ENCODE measurements at places on chromosomes 11 and 22.

DNA sequence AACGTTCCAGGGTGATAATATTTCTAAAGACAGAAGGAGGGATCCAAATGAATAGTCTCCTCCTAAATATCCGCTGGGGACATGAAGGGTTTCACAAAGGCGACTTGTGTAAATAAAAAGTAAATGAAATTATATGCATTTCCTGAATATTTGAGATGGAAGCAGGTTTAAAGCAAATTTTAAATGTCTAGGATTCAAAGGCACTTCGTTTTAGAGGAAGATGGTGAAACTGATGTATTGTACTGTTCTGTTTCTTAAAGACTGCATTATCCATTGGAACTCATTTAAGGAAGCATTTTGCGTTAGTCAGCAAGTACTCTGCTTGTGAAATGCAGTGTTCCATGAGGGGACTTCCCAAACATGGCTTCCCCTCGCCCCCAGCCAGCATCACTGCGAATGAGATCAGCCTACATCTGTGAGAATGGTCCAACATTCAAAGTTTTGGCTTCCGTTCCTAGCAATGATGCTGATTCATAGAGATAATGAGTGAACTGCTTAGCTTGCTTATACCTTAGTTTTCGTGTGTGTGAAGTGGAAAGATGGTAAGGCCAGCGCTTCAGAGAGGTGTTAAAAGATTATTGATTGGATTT, 1.5 kb downstream of the RAB39A start:
- DNase-seq = peak; percentile 53

GRCh38 chr11:72918851-72919250, 104.6 kb downstream of the ATG16L2 start:
- DNase-seq = no peak

- DNase-seq = no peak
Measured at GRCh38 chr11:65555693-65556231, 2.4 kb downstream of the LTBP3 start.

GRCh38 chr22:46069521-46070214, 80.7 kb upstream of the PPARA start:
- peak; percentile 88 for DNase-seq

DNA sequence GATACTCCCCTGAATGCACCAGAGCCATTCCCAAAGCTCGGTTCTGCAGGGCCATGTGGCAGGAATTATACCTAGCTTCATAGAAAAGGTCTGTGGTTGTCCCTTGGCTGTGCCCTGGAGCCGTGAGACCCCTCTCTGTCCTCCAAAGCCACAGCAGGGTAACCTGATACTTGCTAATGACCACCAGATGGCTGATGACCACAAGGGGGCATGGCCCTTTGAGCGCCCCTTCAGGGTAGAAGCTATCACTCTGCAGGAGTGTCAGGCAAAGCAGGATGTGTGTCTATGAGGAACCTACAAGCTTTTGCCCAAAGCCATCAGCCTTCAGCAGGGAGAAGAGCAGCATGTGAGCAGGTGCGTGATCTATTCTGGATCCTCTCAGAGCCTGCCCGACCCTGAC, 95.3 kb downstream of the NTM start:
- no peak for DNase-seq

GRCh38 chr22:20155330-20156041, 4.6 kb upstream of the CCDC188 start:
- DNase-seq = no peak

GRCh38 chr11:77444261-77444660, 29.6 kb downstream of the PAK1 start:
- DNase-seq = no peak

DNA sequence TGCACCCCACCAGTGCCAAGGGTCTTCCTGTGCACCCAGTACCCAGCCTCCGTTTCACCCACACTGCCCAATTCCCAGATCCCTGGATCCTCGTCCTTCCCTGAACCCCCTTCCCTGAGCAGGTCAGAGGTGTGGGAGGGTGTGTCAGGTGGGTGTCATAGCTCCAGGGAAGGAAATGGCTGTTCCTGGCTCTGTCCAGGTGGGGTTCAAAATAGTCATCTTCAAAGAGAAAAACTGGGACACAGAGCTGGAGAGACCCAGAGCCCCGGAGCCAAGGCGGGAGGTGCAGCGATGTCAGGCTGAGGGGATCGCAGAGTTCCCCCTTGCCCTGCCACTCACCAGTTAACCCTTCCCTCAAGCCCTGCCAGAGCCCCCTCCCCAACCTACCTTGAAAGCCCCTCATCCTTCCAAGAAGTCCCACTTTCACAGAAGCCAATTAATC, 698 bp downstream of the C1QTNF4 start:
- no peak for DNase-seq

- no peak for DNase-seq
Measured at GRCh38 chr11:33638608-33639007, 62.0 kb downstream of the C11orf91 start.

DNA sequence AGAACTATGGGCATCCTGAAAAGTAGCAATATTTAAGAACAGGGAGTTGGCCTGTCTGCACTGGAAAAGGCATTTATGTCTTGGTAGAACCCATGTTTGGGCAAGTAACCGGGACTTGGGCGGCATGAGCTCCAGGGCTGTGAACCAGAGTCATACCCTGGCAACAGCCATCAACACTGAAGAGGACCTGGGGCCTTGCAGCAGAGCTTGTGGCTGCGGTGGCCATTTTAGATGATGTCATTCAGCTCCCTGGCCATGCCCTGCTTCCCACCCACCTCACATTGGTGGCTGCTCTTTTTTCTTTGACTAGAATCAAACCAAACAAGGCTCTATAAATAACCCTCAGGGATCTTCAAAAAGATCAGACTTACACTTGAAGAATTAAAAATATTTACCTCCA, 26.6 kb downstream of the EHF start:
- no peak for DNase-seq

DNA sequence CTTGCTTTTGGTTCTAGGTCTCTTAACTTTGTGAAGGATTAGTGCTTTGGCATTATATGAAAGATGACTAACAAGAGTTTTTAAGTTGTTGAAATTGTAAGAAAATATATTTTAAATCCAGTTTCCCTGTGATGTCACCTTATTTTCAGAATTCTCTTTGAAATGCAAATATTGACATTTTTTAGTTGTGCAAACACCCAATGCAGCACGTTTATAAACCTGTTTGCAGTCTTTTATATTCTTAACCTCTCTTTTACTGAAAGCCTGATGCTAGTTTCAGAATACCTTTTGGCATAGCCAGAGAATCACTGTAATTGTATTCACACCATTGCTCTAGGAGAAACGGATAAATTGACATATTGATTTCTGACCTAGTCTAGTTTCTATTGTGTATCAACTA, 42.8 kb upstream of the SLC37A2 start:
- DNase-seq = no peak

DNA sequence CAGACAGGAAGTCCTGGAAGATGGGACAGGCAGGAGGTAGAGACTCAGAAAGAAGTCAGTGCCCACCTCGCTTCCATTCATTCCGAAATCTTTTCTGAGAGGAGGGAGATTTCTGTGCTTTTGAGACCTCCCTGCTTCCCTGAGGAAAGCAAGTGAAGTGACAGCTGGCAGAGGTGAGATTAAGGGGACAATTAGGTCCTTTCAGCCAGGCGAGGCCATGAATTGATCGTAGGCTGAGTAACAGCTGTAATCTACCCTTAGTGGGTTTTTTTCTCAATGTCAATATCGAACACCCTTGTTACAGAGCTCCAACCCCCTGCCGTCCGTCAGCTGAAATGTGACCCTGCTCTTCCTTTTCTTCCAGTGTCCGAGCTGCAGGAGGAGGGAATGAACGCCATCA, 96.0 kb downstream of the PARVA start:
- DNase-seq = no peak

DNA sequence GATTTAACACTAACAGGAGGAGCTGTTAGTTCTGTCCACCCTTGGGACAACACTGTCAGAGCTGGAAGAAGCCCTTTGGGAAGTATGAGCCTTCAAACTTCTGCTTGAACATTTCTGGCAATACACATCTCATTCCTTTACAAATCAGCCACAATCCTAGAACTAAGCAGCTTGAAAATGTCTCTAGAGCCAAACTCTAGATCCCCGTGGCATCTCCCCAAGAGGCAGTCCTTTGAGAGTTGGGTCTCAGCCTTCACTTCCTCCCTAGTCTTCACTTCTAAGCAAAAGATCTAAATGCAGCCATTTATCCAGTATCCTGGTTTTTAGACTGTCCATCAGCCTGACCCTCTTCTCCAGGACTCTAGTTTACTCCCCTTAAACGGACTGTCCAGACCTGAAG, 26.9 kb downstream of the ARFGAP2 start:
- DNase-seq = no peak

- DNase-seq = peak; percentile 21
Measured at GRCh38 chr11:121887569-121887968, 228.4 kb downstream of the BLID start.

- no peak for DNase-seq
Measured at GRCh38 chr11:126162306-126163030, 49.0 kb downstream of the RPUSD4 start.

GRCh38 chr11:70399681-70400112, 1.4 kb downstream of the CTTN start:
- peak; percentile 82 for DNase-seq

GRCh38 chr11:18774801-18775200, 16.8 kb downstream of the PTPN5 start:
- no peak for DNase-seq

DNA sequence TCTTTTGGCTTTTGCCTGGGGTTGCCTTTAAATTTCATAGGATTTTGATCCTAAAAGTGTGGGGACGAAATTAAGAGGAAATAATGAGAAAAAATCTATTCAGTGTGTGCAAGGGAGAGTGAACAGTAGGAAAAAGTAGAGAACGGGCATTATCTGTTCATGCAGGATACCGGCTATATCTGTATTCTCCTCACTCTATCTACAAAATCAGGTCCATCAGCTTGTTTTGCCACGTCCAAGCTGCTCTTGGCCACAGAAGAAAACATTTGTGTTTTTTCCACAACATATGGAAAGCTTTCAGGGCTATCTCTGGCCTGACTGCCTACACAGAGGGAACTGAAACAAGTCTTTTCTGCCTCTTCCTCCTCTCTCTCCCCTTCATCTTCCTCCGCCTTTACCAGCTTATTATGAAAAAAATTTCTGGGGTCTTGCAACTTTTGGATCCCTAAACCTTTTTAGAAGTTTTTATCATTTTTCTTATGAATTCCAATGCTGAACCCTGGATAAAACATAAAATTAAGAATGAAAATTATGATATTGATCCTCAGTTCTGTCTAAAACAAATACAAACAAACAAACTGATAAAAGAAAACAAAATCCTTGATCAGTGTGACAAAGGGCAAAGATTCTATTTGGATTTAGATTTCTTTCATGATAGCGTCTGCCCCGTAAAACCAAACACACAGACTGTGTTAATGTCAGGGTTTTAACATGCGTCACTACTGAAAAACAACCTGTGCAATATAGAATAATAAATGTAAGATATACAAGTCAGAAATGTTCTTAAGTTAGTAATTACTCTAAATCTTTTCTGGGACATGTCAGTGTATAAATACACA, 219.7 kb downstream of the CNTN5 start:
- no peak for DNase-seq

- no peak for DNase-seq
Measured at GRCh38 chr11:4095509-4096230, 1.1 kb downstream of the RRM1 start.

- DNase-seq = no peak
Measured at GRCh38 chr11:14677146-14677545, 33.5 kb downstream of the PDE3B start.

DNA sequence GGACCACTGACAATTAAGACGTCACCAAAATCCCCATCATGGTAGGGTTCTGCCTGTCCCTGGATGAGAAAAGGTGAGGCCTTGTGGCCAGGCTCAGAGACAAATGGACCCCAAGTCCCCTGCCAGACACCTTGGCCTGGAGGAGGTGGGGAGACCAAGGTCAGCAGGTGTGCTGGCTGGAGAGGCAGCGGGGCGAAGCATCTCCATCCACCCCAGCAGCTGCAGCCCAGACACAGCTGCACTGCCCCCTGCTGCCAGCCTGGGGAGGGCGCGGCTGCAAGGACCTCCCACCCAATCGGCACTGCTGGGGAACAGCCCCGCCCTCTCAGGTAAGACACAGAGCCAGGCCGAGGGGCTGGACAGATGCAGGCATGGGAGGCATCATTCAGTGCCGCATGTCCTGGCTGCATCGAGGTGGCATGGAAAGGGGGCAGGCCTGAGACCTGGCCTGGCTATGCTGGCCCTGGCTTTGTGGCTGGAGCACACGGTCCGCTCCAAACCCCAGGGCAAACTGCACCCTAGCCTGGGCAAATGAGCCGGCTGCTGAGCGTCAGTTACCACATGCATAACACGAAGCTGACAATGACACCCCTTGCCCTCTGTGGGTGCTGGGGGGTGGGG, 12.2 kb upstream of the MFNG start:
- DNase-seq = no peak

- no peak for DNase-seq
Measured at GRCh38 chr11:8258289-8258688, 5.4 kb downstream of the LMO1 start.

- DNase-seq = no peak
Measured at GRCh38 chr22:42177891-42178336, 47.3 kb upstream of the CYP2D6 start.

All from lower leg skin (tissue), 4 donors.